Stimulated activated naive CD8-positive, alpha-beta T cell treated with anti-CD3 and anti-CD28 coated beads, Interleukin-15, Interleukin-2, amounts not matched to agents 100 U/mL and 50 U/mL, for 24 hours (primary cell): ENCODE measurements at places on chromosomes 5 and 9.
A peak's percentile ranks its signal among the peaks of the same experiment; 100 is the strongest.

DNA sequence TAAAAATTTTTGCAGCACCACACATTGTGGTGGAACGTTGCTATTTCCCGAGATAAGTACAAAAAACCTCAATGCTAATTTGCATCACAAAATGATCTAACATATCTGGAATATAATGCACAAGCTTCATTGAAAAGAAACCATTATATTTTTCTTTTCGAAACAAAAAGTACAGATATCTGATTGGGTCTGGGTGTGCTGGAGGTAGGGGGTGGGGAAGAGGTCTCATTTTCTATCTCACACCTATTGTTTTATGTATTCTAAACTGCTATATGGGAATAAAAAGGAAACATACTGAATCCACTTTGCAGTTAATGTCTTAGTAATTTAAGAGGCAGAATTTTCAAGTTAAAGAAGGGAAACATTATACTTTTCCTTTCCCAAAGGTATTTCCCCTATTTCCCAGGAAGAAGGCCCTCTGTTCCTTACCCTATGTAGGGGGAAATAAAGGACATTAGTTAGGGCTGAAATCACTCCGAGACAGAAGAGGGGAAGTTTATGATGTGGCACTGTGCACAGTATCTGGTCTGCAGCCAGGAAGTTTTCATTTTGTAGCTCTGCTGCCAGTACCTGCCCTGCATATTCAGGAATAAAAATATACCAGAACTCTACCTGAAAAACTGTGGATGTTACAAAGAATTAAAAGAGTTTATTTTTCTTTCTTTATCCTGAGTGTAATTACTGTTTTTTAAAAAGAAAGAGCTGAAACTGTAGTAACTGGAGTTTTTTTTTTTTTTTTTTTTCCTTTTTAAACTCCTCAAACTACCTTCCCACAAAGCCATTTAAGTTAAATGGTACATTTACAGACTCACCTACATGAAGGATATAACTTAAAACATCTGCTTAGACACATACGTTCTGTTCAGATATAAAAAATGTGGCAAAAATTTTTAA is 7.4 kb downstream of the MEF2C start:
- DNase-seq: no peak

GRCh38 chr5:2805080-2805479 is 53.6 kb upstream of the IRX2 start:
- no peak for DNase-seq

DNA sequence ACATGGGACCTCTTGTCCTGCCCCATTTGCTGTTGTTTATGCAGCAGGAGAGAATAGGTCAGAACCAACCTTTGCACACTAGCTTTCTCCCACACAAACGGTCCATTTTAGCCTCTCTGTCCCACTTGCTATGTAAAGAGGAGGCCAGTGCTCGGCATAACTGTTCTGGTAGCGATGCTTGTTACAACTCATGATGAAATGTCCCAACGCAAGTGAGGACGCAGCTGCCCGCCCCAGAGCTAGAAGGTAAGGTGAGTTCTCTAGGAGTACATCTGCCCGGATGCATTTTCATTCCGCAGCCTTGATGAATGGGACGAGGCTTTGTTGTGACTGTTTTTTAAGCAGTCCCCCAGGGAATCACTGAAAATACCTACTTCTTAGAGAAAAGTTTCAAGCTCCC is 14.1 kb downstream of the S1PR3 start:
- no peak for DNase-seq

DNA sequence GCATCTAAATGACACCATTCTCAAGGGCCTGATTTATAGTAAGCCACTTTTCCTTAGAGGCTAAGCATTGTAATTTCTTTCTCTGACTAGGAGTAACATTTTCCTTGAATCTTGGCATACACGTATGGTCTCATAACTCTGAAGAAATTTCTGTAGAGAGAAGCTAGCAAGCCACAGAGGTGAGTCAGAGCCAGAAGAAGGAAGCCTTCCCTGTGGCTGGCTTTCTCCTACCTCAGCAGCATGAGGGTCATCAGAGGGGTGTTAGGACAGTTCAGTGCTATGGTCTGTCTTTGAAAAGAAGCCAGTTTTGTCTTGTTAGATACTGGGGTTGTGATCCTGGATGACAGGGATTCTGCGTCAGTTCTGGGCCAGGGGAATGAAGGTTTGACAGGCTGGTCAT is 3.2 kb downstream of the SNX30 start:
- peak; percentile 30 for DNase-seq

GRCh38 chr9:16417161-16417560 is 453.3 kb downstream of the BNC2 start:
- no peak for DNase-seq
